Activated CD8-positive, alpha-beta memory T cell treated with anti-CD3 and anti-CD28 coated beads for 4 hours (primary cell): ENCODE measurements at places on chromosomes 6 and 20.

DNA sequence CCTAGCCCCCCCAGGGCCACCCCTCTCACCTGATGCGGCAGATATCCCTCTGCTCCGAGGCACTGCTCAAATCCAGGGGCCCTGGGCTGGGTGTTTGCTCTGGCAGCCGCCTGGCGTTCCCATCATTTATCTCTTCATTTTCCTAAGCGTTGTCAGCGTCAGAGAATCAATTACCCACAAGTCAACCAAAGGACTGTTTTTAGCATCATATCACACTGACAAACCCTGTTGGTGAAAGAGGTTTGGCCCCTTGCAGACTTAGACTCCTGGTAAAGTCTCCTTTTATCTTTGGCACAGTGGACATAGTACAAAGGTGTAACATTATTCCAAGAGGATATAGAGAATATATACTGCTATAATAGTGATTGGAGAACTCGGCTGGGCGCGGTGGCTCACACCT lies at the start of gene GHRH:
GHRH (minus strand) TSS at position 101 of the 400 bp plus-strand sequence. CDS start 4,925 bp downstream, outside the sequence.
- no peak for DNase-seq

DNA sequence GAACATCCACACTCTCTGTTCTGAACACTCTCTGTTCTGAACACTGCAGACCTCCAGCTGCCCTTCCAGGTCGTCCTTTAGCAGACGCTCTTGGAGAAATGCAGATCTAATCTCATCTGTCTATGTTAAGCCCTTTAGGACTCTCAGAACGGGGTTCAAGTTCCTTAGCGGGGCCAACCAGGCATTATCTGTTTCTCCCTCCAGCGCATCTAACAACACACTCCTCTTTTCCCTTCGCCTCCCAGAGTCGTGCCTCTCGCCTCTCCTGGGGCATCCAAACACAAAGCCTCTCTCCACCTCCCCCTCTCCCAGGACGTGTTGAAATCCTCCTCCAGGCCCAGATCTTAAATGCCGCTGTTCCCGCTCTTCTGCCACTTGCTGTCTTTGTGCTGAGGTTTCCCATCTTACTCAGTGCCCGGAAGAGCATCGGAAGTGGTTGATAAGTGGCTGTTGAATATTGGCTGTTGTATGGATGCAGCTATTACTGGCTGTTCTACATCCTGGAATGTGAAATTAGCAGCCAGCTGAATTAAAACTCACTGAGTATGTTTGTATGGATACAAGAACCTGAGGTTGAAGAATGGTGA lies 108.4 kb upstream of the GGTLC1 start:
- no peak for DNase-seq

GRCh38 chr20:51497542-51498467 lies 44.7 kb downstream of the NFATC2 start:
- no peak for DNase-seq

DNA sequence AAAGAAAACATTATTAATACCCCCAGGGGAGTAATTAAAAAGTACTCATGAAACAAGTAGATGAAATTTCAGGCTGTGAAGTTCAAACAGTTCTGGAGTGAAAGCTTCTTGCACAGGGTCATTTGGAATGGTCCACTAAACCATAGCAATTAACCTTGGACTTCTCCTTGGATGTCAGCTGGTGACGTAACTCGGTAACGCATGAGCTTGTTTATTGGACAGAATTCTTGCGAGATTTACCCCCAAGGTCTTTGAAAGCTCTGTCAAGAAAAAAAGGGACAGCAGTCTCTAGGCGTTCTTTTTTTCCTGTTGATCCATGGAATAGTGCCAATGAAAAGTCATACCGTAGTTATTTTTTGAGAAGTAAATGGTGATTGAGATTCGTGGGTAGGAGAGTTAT lies 2.2 kb downstream of the CD83 start:
- DNase-seq: no peak

- DNase-seq: no peak
Observed at GRCh38 chr6:45387236-45387635, 9.5 kb upstream of the SUPT3H start.

GRCh38 chr6:52545406-52546119 lies 31.3 kb downstream of the TRAM2 start:
- DNase-seq: no peak

- DNase-seq: peak; percentile 74
Observed at GRCh38 chr20:2206957-2207769, 88.6 kb upstream of the TGM3 start.

DNA sequence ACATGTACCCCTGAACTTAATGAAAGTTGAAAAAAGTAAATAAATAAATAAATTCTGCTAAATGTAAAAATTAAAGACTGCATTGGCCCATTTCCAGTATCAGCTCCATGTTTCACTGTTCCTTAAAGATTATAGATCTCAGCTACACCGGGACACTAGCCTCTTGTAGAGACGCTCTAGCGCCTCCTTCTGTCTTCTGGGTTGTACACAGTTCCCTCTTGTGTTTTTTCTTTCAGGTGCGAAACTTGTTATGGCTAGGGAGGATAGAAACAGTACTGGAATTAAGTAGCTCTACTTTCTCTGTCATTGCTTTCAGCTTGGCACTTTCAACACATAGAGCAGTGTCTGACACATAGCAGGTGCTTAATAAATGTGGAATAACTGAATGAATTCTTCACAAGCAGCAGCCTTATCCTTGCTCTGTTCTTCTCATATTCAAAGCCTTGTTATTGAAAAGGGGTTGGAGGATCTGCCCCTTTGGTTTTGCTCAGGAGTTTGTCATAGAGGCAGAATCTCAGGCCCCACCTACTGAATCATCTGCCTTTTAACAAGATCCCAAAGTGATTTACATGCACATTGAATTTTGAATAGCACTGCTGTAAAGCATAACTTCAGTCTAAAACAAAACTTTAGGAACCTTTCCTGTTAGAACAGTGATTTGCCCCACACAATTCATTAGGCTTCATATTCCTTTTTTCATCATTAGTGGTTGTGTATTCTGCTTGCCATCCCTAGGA lies 92.3 kb downstream of the FIG4 start:
- DNase-seq: no peak

DNA sequence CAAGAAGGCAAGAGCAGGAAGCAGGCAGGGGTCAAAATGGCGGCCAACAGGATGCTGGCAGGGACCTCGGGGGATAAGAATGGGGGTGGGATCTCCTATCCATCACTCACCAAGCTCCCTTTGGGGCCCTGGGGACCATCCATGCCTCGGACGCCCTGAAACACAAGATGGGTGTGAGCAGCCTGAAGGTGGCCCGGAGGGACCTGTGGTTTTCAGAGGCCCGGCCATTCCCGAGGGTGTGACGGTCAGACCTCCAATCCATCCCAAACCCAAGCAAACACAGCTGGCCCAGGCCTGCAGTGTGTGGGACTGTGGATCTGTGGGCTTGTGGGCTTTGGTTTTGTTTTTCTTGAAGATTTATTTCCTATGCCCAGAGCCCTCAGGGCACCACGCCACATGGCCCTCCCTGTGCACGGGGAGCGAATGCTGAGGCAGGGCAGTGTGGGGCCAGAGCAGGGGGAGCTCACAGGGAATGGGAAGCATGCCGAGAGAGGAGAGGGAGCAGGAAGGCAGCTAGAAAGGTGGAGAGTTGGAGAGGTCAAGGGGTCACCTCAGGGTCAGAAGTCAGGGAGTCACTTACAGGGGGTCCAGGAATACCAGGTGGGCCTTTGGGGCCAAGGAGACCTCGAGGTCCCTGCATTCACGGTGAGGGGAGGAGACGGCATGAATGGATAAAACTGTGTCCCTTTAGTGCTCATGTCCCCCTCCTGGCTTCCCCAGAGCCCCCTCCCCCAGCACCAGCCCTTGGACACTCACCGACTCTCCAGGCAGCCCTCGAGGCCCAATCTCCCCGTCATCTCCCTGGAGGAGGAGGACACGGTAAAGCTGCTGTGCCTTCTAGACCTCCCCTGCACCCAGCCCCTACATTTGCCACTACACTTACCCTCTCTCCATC lies 14.5 kb downstream of the COL11A2 start:
- DNase-seq: no peak

GRCh38 chr6:109411034-109411433 lies 28.8 kb upstream of the CD164 start:
- DNase-seq: no peak

DNA sequence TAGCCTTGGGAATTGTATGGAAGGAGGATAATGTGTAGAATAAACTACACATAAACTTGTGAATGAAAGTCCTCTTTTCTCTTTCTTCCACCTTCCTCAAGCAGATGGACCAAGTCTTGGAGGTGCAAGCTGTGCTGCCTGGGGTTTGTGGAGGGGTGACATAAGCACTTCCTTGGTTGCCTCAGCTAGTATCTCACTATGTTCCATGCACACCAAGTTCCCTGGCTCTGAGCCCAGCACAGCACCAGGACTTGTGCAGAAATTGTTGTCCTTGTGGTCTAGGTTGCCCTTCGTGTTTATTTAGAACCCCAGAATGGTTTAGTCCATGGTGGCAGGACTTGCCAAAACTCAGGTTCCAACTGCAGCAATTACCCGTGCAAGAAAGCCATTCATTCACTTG lies 110.3 kb downstream of the MEI4 start:
- DNase-seq: no peak

DNA sequence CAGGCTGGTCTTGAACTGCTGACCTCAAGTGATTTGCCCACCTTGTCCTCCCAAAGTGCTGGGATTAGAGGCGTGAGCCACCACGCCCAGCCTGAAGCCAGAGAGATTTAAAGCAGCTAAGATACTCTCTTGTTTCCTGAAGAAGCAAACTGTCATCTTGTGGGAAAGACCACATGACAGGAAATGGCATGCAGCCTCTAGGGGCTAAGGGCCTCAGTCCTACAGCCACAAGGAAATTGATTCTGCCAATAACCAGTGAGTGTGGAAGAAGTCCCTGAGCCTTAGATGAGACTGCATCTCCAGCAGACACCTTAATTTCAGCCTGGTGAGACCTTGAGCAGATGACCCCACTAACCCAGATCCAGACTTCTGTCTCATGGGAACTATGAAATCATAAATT lies 40.9 kb downstream of the KIZ start:
- no peak for DNase-seq

GRCh38 chr6:42937548-42938427 lies 8.5 kb downstream of the CNPY3 start:
- DNase-seq: no peak

DNA sequence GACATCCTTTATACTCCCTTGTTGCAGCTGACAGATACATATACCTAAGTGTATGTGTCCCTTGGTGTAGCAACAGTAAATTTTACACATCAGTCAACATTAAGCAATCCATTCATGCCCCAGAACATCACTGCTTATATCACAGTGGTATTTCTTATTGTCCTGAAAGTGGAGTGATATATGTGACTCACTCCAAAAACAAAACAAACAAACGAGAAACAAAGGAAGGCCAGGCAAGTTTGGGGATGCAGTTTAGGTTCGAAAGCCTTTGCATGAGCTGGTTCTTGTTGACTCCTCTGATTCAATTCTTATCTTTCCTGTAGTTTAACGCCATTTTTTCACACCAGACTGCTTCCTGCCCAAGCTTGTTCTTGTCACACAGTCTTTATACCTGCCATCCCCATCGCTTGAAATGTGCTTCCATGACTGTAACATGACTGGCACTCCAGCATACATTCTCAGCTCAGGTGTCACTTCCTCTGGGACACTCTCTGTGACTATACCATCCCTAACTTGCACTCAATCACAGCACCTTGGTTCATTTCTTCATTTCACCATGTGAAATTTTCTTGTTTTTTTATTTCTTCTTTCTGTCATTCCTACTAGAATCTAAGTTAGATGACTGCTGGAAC lies 125.0 kb upstream of the TSHZ2 start:
- DNase-seq: no peak

DNA sequence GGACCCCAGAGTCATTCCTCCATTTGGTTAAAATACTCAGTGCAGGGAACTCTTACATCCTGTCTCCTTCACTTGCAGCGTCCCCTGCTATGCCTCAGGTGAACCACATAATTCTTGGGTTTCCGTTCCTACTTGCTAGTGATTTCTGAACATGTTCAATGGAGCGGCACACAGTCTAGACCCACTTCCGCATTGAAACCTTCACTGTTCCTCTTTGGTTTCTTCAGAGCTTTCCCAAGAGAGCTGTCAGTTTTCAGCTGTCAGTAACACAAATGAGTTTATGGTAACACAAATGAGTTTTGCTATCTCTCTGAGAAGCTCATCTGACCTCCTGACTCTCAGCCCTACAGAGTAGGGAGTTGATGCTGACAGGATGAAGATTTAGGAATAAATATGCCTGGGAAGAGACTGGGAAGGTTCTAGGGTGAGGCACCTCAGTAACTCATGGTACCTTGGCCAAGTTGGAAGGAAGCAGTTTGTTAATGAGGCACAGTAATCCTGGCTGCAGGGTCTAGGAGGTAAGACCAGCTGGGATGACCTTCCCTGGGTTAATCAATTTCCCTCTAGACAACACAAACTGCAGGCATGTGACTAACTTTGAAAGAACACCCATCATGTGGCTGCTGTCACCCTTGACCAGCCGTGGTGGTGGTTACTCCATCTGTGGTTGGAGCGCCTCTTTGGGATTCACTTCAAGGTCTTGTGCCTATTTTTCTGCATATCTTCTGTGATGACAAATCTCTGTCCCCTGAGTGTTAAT lies 5.4 kb downstream of the SYS1 start:
- no peak for DNase-seq

DNA sequence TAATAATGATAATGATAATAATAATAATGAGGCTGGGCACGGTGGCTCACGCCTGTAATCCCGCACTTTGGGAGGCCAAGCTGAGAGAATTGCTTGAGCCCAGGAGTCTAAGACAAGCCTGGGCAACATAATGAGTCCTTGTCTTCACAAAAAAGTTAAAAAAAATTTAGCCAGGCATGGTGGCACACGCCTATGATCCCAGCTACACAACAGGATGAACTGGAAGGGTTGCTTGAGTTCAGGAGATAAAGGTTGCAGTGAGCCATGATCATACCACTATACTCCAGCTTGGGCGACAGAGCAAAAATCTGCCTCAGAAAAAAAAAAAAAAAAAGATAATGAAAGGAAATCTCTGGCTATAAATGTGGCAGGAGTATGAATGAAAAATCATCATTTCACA lies 213.4 kb downstream of the HIVEP2 start:
- DNase-seq: no peak

DNA sequence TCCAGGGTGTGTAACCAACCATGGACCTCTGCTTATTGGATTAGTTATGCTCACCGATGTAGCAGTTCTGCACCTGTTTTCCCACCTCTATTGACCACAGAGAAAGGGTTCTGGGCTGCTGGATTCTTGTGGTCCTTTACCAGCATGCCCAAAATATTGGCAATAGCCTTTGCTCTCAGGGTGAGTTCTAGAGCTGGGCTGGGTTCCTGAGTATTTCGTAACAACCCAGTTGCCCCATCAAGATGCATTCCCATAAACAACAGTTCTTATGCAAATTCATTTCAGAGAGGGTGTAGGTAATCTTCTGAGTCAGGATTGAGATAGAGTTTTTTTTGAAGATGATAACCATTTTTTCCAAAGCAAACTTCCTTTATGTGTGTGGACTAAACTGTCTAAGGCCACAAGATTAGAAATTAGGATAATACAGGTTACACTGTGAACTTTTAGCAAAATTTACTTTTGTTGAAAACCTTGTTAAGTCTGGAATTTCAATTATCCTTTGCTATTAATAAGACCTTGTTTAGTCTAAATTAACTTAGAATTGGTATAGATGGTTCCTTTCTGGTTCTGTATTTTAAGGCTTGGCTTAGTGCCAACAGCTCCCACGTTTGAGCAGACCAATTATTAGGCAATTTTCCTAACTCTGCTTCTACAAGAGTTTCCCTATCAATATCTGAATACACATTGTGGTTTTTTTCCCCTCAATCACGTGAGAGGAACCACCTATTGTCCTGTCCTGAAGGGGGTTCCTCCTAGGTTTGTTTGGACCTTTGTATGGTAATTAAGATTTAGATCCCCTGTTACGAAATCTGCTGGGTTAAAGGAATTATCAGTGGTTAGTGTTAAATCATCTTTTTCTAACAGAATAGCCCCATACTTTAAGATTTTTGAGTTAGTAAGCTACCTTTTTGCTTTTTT lies 46.1 kb downstream of the TBX18 start:
- no peak for DNase-seq

- no peak for DNase-seq
Observed at GRCh38 chr6:91664327-91664959, 1077.6 kb upstream of the MAP3K7 start.
